Fibroblast of skin of abdomen (primary cell): ENCODE measurements at places on chromosomes 2 and 18.
A peak's percentile ranks its signal among the peaks of the same experiment; 100 is the strongest.

- DNase-seq, result no peak
Observed at GRCh38 chr2:155141418-155141817, 442.9 kb downstream of the KCNJ3 start.

GRCh38 chr18:58355243-58355642 lies 273.6 kb downstream of the ALPK2 start:
- no peak for DNase-seq

DNA sequence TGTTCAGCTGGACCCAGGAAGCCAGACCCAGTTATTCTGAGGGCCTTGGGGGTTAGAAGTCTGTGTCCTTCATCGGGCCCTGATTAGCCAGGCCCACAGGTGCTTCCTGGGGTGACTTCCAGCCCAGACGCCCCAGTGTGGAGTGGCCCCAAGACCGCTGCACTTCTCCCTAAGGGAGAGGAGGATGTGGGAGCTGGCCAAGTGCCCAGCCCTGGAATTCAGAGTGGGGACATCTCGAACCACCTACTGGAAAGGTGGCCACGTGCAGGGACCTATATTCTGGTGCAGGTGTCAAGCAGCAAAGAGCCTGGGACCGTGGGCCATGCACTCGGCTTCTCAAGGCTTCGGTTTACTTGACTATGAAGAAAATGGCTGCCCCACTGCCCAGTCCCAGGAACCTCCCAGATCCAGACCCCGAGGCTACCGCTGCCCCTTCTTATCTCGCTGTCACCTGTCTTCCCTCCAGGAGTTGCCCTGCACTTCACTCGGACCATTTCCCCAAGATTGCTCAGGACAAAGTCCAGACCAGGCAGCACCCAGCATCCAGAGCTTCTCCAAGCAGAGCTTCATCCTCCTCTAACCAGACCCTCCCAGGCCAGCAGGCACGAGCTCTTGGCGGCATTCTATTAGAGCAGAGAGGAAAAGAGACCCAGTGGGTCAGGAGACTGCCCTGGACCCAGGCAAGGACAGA lies 142.8 kb upstream of the ID2 start:
- no peak for DNase-seq

DNA sequence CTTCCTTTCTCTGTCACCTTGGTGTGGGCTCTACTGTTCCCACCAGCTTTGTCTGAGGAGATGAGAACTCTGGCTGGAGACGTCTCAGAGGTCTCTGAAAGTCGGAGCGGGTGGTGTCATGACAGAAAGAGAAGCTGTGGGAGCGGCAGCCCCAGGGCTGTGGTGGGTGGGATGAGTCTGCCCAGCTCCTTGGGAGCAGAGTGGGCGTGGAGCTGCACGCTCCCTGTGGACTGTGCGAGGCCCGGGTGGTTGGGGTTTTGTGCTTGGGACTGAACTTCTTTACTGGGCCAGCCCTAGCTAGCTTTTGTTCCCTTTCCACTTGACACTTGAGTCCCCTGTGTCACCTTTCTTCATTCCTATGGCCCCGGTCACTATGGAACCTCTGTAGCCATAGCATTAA lies 10.4 kb downstream of the TOGARAM2 start:
- DNase-seq, result no peak

GRCh38 chr2:7333189-7333765 lies 416.1 kb downstream of the RNF144A start:
- DNase-seq, result no peak

- peak; percentile 78 for DNase-seq
Observed at GRCh38 chr2:64036034-64036705, 16.9 kb upstream of the VPS54 start.

GRCh38 chr18:23565916-23566547 lies 20.3 kb downstream of the NPC1 start:
- no peak for DNase-seq
